A172 (cell line): ENCODE measurements at places on chromosomes 3 and 15. TPM values are rescaled to one million over a fixed set of nuclear protein-coding genes. Genes with fewer than 3 reads are reported as not detected.

GRCh38 chr3:149235599-149236424 lies 14.2 kb upstream of the CP start:
- no peak for DNase-seq

- no peak for DNase-seq
These were observed 317.7 kb downstream of the MECOM start for GRCh38 chr3:169345662-169346331.

DNA sequence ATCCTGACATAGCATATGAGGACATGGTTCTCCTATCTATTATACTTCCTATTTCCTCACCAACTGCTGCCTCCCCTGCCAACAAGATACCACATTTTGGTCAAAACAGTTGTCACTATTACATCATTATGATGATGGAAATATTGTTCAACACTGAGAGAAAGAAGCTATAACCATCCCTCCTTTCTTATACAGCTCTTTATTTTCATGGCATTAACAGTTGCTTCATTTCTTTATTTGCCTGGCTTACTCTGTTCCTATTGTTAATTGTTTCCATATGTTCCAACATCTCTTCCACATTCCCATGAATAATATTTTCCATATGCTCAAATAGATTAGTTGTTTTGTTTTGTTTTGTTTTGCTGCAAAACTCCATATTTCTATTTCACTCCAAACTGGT lies 40.8 kb upstream of the FILIP1L start:
- DNase-seq = no peak

- DNase-seq = no peak
These were observed 28.6 kb downstream of the COL6A5 start for GRCh38 chr3:130374033-130374432.

GRCh38 chr3:36840453-36840921 lies 76.1 kb upstream of the DCLK3 start:
- no peak for DNase-seq

DNA sequence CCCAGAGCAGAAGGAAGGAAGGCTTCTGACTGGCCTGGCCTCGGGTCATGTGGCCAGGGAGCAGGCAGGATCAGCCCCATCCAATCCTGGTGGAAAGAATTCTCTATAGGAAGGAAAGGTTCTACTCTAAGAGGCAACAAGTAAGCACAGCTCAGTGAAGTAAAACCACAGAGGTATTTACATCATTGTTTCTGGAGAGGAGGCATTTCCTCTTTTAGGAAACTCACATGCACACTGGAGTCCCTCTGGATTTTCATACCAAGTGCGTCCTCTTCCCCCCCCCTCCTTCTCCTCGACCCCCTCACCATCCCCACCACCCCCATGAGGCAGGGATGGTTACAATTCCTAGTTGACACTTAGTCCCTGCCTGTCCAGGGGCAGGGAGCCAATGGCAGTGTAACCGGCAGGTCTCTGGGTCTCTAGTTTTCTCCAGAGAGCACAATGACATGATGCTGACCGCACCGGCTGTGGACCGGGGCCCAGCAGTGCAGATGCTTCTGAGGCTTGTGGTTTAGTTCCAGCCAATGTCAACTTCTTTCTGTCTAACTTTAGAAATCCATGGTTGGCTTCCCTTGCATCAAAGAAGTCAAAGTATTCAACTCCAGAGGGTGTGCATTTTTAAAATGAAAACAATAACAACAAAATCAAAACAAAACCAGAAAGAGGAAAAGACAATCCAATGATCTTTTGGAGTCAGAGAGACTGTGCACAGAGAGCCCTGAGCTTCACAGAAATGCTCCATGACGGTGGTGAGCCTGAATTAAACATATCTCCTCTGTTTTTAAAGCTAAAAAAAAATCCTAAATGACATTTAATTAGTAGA lies 230.3 kb upstream of the TLE3 start:
- peak; percentile 41 for DNase-seq

The GRK7 gene
- not detected in 2 replicates for total RNA-seq

The SNTN gene
- not detected in 2 replicates for total RNA-seq

The ROBO1 gene
- total RNA-seq = 11.2 and 12.2 TPM in 2 replicates
